ENCODE measurements at places on chromosomes 16 and 17.

GRCh38 chr16:1443403-1443973 is 868 bp downstream of the CCDC154 start:
- no peak for DNase-seq

GRCh38 chr16:51867386-51868065 is 679.4 kb downstream of the TOX3 start:
- no peak for DNase-seq

DNA sequence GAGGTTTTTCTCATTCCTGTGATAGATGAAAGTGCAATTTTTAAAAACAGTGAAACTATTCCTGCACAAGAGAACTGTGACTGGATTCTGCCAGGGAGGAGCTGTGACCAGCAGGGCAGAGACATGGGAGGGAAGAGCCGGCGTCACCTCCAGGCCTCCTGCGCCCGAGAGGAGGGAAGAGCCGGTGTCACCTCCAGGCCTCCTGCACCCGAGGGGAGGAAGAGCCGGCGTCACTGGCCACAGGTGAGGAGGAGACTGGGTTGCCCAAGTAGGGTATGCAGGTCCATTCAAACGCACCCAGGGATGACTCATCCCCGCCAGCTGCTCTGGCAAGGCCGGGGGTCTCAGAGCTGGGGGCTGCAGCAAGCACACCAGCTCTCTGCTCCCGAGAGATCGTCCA is 56.7 kb downstream of the METRNL start:
- no peak for DNase-seq

GRCh38 chr16:61435346-61435745 is 600.9 kb downstream of the CDH8 start:
- DNase-seq: no peak

GRCh38 chr17:81868674-81869220 is 2.4 kb downstream of the ARHGDIA start:
- DNase-seq: peak; percentile 62

DNA sequence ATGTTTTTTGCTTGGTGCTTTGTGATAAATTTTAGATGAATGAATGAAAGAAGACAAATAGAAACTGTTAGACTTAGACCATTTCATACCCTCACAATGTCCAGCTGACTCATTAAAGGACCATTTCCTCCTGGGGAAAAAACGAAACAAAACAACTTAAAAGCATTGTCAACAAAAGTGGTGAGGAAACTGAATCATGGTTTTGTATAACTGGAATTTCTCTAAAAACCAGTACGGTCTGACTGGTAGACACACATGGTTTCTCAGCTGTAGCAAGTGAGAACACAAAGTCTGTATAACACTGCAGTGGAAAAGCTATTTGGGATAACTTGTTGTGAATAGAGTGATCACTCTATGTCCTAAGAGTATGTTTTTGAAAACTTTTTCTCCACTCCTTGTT is 5.3 kb upstream of the DDX52 start:
- no peak for DNase-seq

GRCh38 chr17:66791347-66791746 is 43.6 kb upstream of the CACNG5 start:
- no peak for DNase-seq

DNA sequence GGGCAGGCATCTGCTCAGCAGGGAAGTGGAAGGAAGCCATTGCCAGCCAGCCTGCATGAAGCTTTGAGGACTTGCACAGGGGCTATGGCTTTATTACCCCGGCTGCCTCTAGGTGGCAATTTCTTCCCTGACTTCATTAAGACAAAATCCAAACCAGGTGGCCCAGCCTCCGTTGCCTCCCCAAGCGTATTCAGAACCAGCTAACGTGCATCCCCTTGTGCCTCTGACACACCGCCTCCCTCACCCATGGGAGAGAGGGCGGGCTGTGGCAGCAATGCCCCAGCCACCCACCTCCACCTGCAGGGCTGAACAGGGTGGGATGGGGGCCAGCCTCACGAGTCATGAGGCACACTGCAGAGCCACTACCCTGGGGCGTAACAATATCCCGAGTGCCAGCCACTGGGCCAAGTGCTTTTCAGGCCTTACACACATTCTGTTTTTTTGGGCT is 6.8 kb downstream of the KIFC3 start:
- DNase-seq: no peak

DNA sequence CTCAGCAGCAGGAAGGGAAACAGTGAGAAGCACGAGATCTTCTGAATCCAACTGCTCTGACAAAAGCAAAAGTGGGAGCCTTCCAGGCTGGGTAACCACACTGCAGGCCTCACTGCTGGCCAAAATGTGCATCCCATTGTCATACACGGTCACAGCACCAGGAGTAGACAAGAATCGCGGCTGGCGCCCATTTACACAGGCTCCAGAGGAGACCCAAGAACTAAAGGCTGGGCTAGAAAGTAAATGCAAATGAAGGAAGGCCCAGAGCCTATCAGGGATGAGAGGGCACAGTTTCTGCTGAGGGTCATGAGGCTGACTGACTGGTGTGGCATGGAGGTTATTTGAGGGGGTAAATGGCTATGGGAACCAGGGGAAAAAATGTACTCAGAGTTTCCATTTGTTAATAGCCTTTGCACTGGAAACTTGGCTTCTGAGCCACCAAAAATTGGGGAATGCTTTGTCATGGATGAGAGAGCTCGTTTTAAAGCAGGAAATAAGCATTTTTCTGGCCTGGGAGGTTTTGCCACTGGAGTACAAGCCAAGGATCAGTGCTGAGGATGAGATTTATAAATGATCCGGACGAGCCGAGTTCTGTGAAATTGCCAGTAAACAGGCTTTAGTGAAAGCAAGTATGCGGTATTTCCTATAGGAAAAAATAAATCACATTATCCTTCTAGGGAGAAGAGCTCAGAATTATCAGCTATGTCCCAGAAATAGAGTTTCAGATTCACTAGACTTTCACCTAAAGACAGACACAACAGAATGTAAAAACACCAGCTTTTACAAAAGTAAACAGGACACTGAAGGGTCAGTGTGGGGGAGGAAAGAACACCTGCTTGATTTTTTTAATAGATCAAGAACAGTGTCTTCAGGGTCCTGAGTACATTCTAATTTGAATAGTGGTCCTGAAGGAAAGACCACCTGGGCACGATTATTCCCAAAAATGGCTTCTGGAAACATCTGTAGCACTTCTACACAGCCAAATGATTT is 66.9 kb upstream of the GSG1L start:
- no peak for DNase-seq

DNA sequence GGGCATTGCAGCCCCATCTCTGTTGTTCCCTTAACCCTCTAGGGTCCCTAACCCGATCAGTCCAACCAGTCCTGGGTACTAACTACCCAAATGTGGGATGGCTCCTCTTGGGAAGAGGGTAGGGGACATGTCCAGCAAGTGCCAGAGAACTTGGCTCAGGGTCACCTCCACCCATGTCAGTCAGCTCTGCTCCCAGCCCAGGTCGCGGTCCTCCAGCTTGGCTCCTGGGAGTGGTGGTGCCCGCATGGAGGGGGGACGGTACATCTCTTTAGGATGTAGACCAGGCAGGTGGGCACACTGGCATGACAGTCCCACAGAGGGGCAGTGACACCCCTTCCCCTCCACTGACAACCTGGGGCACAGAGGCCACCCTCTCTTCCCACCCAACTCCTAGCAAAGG is 6.0 kb downstream of the TMUB2 start:
- DNase-seq: no peak

GRCh38 chr17:35891269-35891668 is 11.1 kb upstream of the CCL5 start:
- no peak for DNase-seq

DNA sequence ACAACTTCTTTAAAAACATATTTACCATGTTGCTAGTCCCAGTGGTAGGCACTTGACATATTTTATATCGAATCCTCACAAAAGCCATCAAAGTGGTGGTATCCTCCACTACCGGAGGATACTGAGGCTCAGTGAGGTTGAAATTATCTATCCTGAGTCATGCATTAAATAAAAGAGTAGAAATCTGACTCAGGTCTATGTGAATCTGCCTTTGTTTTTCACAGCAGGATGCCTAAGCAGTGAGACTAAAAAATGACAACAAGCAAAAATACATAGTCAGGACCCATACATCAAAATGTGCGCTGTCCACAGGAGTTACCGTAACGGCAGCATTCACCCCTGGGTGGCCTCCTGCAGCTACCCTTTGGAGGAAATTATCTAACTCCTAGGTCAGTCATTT is 17.7 kb downstream of the BRD7 start:
- DNase-seq: no peak

GRCh38 chr17:51611585-51611984 is 351.2 kb downstream of the UTP18 start:
- no peak for DNase-seq

- DNase-seq: no peak
Observed at GRCh38 chr17:72950242-72950931, 142.1 kb downstream of the SLC39A11 start.

DNA sequence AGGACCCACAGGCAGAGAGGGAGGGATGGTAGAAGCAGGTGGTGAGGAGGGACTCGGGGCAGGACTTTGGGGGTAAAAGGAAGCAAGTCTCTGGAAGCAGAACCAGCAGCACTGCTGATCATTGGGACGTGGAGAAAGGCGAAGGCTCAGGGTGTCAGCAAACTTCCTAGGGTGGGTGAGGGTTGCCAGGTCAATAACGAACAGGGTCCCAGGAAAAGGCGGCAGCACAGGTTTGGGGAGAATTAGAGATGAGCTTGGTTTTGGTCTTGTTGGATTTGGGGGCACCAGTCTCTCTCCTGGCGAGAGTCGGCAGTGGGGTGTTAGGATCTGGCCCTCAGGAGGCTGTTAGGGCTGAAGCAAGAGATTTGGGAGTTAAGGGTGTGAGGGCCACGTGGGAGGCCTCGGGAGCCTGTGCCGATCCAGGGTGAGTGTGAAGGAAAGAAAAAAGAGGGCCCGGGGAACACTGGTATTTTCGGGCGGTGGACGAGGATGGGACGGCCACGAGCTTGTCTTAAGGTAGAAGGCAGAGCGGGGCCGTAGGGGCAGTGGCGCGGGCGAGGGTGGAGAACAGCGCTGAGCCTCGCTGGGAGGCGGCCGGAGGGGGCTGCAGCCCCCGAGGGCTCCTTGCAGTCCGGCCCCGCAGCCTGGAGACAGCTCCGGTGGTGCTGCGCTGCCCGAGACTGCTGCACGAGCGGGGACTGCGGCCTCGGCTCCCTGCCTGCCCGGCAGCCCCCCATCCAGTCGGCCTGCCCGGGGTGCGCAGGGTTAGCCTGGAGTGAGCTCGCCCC is 765 bp upstream of the ADORA2B start:
- DNase-seq: no peak

GRCh38 chr17:44236444-44236991 is 17.0 kb upstream of the UBTF start:
- DNase-seq: no peak

DNA sequence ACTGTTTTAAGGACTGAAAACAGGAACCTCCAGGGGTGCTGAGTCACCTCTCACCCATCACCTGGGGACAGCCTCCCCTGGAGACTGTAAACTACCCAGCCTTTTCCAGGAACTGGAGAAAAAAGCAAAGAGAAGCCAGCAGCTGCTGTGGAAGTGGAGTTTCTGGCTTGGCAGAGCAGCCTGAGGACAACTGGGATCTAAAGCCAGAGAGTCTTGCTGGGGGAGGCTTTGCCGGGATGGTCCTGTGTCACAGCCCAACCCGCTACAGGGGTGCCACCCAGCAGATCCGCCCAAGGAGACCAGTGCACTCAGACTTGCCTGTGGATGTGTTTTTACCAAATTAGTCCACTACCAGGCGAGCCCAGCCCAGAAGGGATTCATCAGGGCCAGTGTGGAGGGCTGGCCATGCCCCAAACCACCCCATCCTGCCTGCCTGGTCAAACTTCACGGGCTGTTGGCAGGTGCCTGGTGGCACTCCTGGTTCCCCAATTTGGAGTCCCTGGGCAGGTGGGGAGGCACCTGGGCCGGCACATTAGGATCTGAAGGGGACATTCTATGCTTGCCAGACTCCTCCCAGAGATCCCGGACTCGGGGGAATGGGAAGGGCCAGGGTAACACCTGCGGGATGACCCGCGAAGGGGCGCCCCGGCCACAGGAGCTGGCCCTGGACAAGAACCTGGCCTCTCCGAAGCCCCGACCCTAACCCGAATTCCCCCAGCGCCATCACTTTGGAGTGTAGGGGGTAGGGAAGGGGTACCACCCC is 771 bp downstream of the MSRB1 start:
- DNase-seq: no peak

GRCh38 chr17:3008336-3009288 is 54.8 kb downstream of the OR1D5 start:
- DNase-seq: no peak

DNA sequence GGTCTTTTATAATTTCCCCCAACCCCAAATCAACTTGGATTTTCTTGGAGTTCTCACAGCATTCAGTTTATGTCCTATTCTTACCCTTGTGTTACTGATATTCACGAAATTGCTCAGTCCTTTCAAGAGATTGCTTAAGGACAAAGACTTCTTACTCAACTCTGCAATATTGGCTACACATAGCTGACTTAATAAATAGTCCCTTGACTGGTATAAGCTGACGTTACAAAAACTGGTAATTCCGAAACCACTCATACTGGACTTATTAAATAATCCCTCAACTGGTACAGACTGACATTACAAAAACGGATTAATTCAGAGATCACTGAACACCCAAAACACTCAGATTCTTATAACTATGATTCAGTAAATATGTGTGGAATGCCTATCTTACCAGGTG is 860 bp downstream of the TIGD7 start:
- DNase-seq: no peak
